ENCODE measurements at places on chromosomes 3 and 15.

- DNase-seq: no peak
These were observed 44.9 kb upstream of the SEC13 start for GRCh38 chr3:10365791-10366190.

GRCh38 chr15:73602992-73603391 is 30.2 kb downstream of the NPTN start:
- DNase-seq: no peak

DNA sequence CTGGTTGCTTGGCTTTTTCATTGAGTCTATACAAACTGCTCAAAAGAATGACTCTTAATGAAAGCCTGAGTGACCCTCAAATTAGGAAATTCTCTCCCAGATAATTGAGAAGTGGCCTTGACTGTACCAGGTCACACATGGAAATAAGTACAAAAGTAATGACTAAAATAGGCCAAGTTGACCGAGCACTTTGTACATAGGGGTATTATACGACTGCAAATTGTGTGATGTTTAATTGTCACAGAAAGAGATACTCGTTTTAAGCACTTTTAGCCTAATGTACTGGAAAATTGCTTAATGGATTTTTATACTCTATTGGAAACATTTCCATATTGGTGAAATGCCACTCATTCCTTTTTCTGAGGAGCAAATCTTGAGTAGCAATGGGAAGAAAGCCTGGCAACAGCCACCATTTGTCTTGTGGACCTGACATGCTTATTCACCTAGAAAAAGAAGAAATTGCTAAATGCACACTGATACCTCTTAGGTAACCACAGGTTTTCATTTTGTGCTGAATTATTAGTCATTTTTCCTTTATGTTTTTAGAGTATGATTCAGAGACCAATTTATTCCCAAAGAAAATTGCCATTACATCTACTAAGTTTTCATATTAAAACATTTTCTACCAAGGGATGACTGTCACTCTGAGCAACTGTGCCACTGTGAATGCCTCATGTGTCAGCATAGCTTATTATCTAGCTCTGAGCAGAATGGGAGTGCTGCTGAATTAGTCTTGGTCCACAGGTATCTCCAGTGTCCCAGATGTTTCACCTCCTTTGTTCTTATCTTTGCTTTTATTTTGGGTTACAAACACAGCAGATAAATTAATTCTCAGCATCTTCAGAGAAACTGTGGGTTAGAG is 8.9 kb upstream of the PXK start:
- DNase-seq: no peak

DNA sequence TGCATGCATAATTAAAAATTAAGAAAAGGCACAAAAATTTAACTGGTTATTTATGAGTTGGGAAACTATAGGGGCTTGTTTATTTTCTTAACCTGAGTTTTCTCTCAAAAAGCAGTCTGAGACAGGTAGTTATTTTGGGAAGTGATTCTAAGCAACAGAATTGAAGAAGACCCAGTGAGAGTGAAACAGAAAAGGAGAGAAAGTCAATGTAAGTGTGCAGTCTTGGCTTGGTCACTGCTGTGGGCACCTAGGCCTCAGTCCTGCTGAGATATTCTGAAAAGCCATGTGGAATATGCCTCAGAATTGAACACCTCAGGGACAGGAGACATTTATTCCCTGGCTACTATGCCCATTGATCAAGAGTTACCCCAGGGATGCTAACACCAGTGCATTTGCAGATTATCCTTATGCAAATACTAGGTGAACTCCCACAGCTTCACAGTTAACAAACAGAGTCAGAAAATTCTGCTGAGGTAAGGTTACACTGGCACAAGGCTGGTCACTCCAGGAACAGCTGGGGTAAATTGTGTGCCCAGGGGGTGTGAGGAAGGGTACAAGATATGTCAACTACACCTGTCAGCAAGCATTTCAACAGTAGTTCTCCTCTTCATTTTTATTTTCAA is 222.7 kb downstream of the EFHB start:
- no peak for DNase-seq
